AG04450 (cell line): ENCODE measurements at places on chromosomes 16 and 17.

GRCh38 chr16:79074951-79075350 is 525.6 kb downstream of the MAF start:
- DNase-seq, result no peak

DNA sequence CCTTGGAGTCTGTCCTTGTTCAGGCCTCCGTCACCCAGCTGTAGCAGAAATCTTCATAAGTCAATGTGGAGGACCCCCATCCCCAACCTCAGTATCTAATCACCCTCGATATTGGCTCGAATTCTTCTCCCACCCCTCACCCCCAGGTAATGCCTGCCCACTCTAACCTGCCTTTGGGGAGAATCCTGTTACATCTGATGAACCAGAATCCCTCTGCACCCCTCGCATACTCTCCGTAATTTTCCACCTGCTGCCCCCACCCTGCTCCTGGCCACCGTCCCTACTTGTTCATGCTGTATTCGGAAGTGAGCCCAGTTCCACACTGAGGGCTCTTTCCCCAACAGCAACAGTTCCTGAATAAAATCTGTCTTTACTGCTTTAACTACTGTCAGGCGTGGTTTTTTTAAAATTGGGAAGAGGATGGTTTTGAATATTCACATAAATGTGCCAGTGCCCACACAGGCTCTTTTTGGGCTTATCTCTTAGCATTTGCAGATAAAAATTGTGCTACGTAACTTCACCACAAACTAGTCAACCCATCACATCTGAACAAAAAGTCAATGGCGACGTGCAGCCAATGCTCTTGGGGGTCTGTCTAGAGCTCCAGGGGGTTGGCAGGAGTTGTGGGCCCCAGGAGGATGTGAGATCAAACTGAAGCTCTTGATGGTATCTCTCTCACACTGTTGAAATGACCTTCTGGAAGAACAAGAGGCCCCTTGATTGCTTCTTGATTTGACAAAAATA is 73.7 kb downstream of the NETO2 start:
- no peak for DNase-seq

DNA sequence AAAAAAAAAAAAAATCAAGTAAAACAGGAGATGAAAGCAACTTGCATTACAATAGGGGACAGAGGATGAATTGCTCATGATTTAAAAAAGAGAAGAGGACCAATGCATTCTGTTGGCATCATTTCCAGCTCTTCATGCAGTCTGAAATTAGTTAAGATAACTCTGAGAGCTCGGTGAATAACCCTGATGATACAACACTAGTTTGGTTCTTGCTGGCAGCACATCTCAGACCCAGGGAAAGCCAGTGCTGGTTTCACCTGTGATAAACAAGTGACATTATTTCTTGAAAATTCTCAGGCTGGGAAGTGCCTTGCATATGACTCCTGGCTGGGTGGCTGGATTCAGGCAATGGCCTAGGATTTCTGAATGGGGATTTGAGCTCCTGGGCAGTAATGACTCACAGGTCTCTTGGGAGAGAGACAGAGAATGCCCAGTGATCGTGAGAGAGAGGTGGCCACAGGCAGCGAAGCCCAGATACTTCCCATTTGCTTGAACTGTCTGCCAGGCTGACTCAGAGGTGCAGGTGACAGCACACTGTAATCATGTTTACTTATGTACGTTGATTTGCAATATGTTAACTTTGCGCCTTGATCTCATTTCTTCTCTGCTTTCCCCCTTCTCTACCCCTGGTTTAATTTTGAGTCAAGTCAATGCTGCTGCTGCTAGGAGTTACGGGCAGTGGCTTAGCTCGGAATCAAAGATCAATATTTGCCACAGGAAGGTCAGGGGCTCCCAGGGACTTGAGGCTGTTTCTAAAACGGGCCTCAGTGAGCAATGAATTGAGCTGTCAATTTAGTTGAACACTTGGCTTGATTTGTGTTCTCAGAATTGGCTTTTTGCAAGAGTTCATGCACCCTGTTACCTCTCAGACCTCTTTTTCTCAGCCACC is 27.1 kb downstream of the ARSG start:
- DNase-seq, result no peak

GRCh38 chr16:83715217-83715920 is 92.4 kb upstream of the HSBP1 start:
- DNase-seq, result no peak

GRCh38 chr17:30928584-30928983 is 6.8 kb downstream of the ADAP2 start:
- DNase-seq, result no peak

- no peak for DNase-seq
Observed at GRCh38 chr17:56773124-56773523, 60.6 kb downstream of the C17orf67 start.

GRCh38 chr17:48725288-48726064 is 2.5 kb downstream of the PRAC2 start:
- DNase-seq, result no peak

DNA sequence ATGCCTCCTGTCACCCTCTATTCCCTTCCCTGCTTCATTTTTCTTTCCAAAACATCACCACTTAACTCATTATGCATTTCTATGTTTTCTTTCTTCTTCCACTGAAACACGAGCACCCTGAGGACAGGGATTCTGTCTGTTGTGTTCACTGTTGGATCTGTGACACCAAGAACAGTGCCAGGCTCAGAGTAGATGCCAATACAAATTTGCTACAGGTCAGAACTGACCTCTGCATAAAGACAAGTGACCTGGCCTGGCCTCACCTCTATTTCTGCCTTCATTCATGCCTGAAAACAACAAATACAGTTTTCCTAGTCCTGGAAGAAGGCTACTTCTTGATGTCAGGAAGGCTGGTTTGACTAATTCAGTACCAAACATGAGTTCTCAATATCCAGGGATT is 45.1 kb downstream of the SMPD3 start:
- DNase-seq, result no peak

DNA sequence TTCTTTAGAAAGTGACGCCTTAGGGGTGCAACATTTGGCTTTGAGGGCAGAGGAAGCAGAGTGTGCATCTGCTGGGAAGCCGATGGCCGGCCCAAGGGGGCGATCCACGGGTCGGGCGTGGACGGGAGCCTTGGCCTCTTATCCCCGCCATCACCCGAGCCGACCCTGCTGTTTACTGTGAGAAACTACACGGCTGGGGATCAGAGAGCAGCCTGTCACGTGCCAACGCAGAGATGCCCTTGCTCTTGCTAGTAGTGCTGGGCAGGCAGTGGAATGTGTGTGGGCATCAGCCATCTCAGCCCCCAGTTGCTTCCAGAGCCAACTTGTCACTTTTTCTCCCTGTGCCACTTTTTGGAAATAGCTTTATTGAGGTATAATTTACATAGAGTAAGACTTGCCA is 26.7 kb upstream of the ITGB4 start:
- DNase-seq, result no peak

DNA sequence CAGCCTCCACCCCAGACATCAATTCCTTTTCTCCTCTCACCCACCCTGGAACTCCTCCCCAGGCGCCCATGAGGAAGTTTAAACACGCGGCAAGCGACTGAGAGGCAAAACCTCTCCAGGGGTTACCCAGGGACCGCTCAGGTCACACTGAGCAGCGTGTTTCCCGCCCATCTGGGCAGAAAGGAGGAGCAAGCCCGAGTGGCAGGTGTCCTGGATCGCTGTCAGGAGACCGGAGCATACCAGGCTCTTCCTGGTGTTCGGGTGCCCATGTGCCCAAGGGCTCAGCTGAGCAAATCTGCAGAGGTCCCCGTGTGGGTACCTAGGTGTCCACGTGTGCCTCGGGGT is 491 bp downstream of the SLC25A19 start:
- no peak for DNase-seq

DNA sequence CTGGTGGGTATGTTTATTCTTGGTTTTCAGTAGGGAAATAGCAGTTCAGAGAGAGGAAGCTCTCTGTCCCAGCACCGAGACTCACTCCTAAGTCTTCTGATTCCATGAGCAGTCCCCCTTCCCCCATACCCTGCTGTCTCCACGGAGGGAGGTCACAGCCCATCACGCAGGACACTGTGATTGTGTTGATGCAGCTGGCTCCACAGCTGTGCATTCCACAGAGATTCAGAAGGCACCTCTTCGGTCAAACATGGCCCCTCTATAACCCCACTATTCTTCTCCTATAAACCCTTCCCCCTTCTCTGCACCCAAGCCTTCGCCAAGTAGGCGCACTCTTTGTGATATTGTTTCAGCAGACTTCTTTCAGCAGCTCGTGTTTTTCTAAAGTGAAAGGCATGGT is 104.3 kb upstream of the HLF start:
- no peak for DNase-seq

GRCh38 chr16:83903751-83904150 is 4.8 kb downstream of the MLYCD start:
- no peak for DNase-seq

GRCh38 chr16:72723781-72724180 is 324.1 kb downstream of the ZFHX3 start:
- peak; percentile 11 for DNase-seq

DNA sequence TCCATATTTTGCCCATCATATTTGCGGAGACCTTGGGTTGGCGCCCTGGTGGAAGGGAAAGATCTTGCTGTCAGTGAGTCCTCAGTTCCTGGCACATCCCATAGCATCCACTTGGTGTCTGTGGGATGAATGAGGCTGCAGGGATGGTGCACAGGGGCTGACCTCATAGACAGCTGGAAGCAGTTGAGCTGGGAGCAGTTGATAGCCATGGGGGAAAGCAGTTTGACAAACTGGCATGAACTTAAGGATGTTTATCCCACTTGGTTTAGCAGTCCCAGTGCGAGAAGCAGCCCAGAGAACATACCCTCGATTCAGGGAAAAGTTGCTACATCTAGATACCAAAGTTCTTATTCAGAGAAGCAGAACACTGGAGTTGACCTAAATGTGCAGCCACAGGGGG is 80.7 kb downstream of the SNX29 start:
- DNase-seq, result no peak
